Jurkat, Clone E6-1 (cell line): ENCODE measurements at places on chromosomes 11 and 22.

DNA sequence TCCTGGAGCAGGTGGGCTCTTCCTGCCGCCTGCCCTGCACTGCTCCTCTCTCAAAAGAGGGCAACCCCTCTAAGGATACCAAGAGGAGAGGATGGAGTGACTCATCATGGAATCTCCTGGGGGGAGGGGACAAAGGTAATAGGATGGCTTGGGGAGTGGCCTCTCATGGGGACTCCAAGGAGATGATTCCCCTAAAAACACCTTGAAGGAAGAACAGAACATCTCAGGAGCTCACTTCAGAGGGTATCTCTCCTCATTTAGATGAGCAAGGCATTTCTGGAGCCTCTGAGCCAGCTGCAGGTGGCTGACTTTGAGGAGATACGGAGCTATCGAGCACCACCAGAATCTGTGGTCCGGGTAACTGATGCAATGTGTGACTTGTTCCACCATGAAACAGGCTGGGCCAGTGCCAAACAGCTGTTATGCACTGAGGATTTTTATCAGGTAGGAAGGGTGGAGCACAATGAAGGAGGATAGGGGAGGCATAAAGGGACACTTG, 40.2 kb downstream of the RRP8 start:
- no peak for DNase-seq

DNA sequence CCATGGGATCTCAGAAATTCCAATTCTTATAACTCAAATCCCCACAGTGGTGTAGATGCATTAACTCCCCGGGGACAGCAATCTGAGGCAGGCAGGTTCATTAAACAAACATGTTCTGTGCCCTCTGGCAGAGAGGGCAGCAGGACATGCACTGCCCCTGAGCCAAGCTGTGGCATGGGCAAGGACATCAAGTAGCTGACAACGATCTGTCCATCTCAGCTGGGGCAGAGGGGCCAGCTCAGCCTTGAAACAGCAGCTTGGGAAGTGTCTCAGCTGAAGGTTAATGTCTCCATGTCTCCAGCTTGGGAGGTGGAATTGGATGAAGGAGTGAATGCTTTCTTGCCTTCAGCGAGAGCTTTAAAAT, 13.6 kb downstream of the TMEM25 start:
- DNase-seq, result no peak

DNA sequence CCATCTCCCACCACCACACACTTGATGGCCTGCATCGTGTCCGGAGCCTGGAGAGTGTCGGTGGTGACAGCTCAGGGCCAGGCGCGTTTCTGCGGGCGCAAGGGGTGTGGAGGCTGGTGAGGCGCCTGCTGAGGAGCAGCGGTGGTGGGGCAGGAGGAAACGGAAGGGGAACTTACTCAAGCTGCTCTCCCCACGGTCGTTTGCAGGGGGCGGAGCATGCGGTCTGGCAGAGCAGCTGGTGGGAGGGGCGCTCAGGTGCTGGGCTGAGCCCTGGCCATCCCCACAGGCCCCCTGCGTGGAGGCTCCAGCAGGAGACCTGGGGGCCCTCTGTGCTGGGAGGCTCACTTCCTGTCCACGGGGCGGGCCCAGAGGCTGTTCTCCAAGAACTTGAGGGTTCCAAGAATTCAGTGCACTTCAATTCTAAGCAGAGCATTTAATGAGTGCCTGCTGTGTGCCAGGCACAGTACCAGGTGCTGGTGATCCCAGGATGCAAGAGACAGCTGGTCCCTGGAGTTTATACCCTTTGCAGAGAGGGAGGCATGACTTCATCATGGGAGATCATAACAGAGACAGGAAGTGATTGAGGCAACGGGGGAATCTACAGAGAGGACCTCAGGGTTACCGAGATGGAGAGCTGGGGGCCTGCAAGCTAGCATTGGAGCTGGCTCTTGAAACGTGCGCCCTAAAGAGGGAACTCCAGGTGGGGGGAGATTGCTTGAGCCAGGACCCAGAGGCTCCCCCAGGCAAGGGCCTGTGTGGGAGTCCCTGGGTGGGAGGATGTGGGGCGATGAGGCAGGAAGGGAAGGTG, at the start of gene RAC2:
RAC2 (minus strand) TSS at position 156 of the 808 bp plus-strand sequence; CDS start at position 35, 121 bp downstream.
- peak; percentile 92 for DNase-seq

GRCh38 chr22:29081517-29082236, 8.8 kb downstream of the KREMEN1 start:
- DNase-seq, result no peak

DNA sequence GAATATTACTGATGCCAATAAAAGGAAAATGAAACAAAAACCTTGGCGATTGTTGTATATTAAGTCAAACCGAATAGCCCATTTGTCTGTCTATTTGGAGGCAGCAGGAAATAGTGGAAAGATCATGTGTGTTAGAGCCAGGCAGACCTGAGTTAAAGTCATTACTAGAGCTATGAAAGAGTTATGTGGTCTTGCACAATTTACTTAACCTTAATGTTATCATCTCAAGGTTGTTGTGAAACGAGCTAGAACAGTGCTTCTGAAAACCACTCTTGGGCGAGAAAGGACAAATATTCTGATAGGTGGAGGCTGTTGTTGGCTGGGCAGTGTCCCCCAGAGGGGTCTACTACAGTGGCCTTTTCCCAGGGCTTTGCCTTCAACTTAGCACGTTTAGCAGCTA, 60.0 kb upstream of the NUP160 start:
- DNase-seq, result no peak

DNA sequence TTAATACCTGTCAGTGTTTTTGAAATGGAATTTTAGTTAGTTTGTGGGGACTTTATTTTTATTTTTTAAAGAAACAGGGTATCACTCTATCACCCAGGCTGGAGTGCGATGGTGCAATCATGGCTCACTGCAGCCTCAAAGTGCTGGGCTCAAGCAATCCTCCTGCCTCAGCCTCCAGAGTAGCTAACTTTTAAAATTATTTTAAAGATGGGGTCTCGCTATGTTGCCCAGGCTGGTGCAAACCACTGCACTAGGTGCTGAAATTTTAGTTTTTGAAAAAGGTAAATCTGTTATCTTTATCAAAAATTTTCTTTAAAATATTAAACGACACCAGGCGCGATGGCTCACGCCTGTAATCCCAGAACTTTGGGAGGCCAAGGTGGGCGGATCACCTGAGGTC, 42.6 kb downstream of the AMBRA1 start:
- no peak for DNase-seq

DNA sequence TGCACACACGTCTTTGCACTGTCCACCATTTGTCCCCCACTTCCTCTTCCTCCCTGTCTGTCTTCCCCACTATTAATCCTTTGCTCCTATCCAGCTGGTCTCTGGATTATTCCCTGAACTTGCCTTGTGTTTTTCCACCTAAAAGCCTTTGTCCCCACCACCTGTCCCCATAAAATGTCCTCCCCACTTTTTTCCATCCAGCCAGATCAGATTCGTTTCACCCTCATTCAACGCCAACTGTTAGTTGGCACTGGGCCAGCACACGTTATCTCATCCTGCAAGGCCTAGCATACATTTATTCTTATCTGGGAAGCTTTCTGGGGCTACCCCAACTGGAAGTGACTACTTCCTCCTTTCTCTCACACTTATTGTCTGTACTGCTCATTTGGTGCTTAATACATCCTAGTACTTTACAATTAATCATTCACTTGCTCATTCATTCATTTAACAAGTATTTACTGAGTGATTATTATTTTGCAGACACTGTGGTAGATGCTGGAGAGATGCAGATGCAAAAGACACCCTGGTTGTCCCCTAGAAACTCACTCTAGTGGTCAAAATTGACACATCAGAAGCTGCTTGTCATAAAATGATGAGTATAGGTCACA, 96.2 kb downstream of the RASSF10 start:
- DNase-seq, result peak; percentile 40

- no peak for DNase-seq
Measured at GRCh38 chr22:19958083-19959042, 16.7 kb upstream of the TXNRD2 start.

GRCh38 chr11:75813622-75814039, 1.4 kb upstream of the UVRAG start:
- DNase-seq, result no peak

DNA sequence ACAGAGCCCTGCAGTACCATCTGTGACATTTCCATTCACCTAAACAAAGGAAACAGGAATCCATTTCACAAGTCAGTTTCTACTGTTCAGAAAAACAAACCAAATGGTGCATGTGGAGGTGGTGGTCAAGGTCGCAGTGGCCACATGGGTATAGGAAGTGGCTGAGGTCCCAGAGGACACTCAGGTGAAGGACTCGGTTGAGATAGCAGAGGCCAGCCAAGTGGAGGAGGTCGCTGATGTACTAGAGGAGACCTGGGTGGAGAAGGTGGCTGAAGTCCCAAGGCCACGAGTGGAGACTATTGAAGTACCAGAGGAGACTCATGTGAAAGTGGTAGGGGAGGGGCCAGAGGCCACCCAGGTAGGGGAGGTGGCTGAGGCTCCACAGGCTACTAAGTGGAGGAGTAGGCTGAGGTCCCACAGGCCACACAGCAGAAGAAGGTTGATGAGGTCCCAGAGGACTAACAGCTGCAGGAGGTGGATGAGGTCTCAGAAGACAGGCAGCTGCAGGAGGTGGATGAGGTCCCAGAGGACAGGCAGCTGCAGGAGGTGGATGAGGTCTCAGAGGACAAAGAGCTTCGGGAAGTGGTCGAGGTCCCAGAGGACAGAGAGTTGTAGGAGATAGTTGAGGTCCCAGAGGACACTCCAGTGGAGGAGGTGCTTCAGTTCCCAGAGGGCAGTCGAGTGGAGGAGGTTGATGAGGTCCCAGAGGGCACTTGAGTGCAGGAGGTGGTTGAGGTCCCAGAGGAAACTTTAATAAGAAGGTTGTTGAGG, 40.2 kb downstream of the ZNF195 start:
- DNase-seq, result no peak

DNA sequence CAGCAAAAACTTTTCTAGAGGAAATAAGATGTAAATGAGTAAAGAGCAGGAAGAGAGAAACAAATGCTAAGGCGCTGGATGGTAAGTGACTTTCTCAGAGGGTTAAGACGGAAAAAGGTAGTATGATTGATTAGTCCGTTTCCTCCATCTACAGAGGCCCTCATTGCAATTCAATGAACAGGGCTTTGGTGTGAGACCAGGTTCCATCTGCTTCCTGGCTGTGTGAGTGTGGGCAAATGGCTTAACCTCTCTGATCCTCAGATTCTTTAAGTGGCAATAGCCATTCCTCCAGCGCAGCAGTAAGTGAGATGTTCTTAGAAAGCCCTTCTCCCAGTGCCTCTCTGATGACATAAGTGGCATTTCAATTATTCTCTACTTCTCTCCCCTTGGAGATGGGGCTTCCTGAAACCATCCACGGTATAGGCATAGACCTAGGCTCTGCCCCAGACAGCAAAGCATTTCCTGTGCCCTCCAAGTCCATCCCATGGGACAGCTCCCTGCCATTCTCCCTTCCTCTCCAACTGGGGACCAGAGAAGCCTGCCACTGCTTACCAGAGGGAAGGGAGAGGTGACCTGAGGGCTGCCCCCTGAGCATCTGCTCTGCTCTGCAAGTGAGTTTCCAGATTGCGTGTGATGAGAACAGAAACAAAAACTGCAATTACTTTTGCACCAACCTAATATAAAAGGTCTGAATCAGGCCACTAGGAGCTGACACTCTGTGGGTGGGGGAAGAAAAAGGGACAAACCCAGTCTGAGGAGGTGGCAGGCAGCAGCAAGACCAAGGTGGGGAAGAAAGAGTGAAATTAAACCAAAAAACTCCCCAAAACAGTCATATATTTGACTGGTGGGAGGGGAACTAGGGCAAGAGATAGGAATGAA, 12.7 kb upstream of the CD44 start:
- DNase-seq, result no peak

GRCh38 chr22:31695423-31695822, 33.4 kb upstream of the PISD start:
- no peak for DNase-seq

GRCh38 chr11:128834157-128834556, 32.9 kb downstream of the KCNJ1 start:
- DNase-seq, result no peak

DNA sequence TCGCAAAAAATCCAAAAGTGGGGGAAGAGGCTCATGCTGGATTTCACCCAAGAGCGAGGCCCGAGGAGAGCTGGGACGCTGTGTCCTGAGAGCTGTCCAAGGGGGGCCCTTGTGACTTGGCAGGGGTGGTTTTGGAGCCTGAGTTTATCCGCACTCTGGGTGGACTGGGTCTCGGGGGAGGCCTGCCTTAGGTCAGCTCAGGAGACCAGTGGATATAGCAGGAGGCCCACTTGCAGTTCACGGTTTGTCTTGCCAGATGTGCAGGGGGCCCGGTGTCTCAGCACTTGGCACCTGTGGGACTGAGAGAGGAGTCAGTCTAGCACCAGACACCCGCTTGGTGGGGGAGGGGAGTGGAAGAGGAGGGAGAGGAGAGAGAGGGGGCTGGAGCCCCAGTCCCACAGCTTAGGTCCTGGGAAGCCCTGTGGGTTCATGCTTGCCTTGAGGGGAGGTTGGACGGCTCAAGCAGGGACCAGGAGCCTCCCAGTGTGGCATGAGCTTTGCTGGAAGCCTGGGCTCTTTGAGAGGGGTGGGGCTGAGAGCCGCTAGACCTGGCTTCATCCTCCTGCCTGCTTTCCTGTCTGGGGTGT, 33.4 kb downstream of the PARVB start:
- no peak for DNase-seq

DNA sequence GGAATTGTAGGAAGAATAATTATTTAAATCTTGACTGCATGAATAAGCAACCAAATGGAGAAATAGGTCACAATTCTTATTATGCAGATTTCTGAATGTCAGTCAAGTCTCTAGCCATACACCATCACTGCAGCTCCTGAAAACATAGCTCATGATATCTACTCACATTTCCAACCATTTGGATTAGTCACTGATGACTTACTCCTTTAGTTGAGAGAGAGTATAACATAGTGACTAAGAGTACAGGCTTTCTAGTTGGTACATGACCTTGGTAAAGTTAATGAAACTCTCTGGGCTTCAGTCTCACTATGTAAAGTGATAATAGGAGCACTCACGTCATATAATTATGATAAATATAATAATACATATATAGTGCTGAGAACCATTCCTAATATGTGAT, 265.2 kb downstream of the KCNA4 start:
- DNase-seq, result no peak

DNA sequence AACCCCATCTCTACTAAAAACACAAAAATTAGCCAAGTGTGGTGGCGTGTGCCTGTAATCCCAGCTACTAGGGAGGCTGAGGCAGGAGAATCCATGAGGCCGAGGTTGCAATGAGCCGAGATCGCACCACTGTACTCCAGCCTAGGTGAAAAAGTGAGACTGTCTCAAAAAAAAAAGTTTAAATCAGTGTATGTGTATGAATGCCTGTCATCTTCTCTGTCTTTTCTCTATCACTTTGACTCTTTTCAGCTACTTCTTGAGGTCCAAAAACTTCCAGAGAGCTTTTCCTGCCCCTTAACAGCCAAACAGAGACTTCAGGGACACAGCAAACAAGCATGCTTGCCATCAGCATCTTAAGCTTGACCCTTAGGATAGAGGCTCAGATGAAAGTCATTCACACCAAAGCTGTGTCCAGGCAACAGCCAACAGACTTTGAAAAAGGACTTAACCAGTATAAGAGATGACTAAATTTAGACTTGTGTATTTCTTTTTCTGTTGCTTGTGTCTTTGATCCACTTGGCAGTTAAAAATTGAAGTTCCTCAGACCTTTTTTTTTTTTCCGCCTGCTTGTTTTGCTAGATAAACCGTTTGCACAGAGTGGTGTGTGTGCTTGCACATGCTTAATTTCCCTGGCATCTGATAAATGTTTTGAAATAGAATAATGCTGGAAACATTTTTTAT, 151.9 kb downstream of the DBX1 start:
- no peak for DNase-seq

GRCh38 chr11:62676698-62677097, 2.2 kb downstream of the UBXN1 start:
- no peak for DNase-seq

- DNase-seq, result no peak
Measured at GRCh38 chr11:45262900-45263299, 23.2 kb downstream of the SYT13 start.
